NCI-H1436 treated with DMSO at 0.1 percent for 48 hours (cell line): ENCODE measurements at places on chromosomes 3 and 15.

GRCh38 chr15:40812721-40813425, 5.6 kb upstream of the DNAJC17 start:
- DNase-seq: no peak

- no peak for DNase-seq
Observed at GRCh38 chr15:77455696-77456321, 35.1 kb downstream of the HMG20A start.

GRCh38 chr3:71189480-71189879, 394.0 kb downstream of the FOXP1 start:
- no peak for DNase-seq

DNA sequence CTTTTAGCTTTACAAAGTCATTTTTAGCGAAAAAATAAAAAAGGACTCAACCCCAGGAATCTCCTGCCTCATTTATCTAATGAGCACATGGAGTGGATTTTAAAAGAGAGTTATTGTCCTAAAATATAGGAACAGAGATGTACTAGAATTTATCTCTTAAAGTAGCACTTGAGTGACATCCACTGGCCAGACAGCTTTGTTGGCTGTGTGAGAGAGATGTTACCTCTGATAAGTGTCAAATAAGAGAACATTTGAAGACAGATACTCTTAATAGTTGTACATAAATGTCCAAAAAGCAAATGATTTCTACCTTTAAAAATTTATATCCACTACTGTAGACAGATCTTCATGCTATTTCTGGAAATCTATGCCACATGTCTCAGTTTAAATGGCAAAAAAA, 12.3 kb upstream of the MFSD1 start:
- no peak for DNase-seq

GRCh38 chr15:101026656-101027272, 107.6 kb downstream of the LRRK1 start:
- no peak for DNase-seq

- no peak for DNase-seq
Observed at GRCh38 chr3:31639828-31640227, 107.1 kb downstream of the STT3B start.

DNA sequence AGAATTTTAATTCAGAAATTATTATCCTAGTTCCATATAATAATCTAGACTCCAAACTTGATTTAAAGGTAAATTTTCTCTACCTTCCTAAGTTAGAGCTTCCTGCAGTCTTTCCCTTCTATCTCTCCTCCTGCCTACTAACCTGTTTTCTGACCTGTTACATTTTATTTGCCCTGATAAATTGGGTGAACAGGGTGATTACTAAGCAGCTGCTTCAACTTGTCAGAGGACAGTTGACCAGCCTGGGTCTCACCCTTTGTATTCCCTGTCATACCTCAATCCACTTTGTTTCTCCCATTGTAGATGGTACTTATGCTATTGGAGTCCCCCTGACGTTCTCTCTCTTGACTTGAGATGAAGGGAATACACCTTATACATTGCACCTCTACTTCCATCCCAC, 28.4 kb upstream of the MYRIP start:
- DNase-seq: no peak

GRCh38 chr15:101189409-101190091, 62.3 kb downstream of the CHSY1 start:
- no peak for DNase-seq

DNA sequence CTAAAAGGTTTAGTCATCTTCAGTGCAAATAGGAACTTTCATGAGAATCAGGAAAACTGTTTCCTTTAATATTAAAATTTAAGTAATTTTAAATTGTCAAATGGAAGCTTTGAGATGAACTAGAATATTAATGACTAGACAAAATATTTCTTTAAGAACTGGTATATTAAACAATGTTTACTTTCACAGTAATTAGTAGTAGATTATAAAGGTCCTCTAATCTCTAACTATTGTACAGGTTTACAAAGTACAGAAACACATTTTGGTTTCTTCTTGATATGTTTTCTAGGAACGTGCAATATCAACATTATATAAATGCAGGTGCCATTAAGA, 138.9 kb downstream of the CLASP2 start:
- no peak for DNase-seq

- DNase-seq: no peak
Observed at GRCh38 chr3:148646126-148646665, 51.5 kb upstream of the AGTR1 start.

- no peak for DNase-seq
Observed at GRCh38 chr3:101725194-101725889, 928 bp downstream of the CEP97 start.

DNA sequence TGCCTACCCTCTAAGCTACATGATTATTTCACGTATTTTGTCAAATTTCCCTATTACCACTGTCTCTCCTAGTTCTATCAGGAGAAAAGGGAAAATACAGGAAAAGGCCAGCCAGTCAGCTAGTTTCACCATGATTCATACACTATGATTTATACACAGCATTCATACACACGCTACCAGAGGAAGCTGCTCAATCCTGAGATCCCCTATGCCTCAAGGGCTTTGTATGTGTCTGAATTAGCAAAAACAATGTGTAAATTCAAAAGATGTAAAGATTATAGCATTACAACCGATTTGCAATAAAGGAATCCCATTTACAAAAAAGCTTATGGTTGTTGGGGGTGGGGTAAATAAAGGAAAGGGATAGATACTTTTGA, 3.1 kb upstream of the ACKR4 start:
- no peak for DNase-seq

DNA sequence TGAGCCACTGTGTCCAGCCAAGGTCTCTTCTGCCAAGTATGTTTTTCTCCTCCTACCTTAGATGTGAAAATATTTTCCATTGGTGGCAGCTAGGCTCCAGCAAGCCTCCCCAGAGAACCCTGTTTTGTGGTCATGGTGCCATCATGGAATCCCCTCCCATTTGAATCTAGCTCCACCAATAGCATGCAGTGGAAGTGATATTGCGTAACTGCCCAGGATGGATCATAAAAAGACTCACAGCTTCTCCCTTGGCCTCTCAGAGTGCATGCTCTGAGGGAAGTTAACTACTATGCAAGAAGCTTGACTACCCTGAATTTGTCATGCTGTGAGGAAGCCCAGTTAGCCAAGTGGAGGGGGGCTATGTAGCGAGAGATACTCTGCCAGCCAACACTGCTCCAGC, 27.5 kb downstream of the CRYGS start:
- no peak for DNase-seq

DNA sequence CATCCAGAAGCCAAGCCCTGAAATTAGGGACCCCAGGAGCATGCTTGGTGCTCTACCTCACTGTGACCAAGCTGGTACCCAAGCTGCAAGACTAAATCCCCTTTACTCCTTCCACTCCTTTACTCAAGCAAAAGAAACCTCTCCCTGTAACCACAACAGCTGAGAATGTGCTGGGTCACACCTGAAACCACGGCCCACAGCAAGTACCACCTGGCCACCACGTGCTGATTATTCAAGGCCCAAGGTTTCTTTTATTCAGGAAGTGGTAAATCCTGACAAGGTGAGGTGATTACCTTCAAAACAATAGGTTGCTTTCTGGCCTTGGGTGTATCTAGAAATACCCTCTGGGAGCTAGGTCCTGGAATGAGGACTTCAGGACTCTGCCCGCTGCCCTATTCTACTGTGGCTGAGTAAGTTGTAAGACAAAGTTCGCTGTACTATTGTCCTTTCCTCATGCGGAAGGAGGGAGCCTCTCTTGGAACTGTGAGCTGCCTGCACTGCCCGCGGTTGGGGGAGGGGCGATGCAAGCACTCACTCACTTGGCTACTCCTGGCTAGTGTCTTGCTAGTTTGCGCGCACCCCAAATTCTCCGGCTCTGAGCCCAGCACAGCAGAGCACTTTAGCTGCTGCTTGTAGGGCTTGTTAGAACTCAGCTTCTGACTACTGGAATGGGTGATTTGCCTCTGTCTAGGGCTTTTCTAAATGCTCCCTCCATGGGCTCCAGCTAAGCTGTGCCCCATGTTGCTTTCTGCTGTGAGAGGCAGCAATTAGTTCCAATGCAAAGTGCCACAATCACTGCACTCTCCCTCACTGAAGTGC, 487.1 kb upstream of the CNTN3 start:
- DNase-seq: no peak
